ENCODE measurements at places on chromosomes 13 and 19. TPM values are rescaled to one million over a fixed set of nuclear protein-coding genes. Genes with fewer than 3 reads are reported as not detected.

The PLPP2 gene
- 8.3 TPM for total RNA-seq

The PODNL1 gene
- not detected for total RNA-seq

The OR10H1 gene
- not detected for total RNA-seq

The GPR42 gene
- total RNA-seq = not detected

The PSG6 gene
- total RNA-seq = not detected

The CNN1 gene
- 0.46 TPM for total RNA-seq

The TINCR gene
- total RNA-seq = 0.10 TPM

The OR7C1 gene
- total RNA-seq = not detected

The DIS3 gene
- 42.5 TPM for total RNA-seq

DNA sequence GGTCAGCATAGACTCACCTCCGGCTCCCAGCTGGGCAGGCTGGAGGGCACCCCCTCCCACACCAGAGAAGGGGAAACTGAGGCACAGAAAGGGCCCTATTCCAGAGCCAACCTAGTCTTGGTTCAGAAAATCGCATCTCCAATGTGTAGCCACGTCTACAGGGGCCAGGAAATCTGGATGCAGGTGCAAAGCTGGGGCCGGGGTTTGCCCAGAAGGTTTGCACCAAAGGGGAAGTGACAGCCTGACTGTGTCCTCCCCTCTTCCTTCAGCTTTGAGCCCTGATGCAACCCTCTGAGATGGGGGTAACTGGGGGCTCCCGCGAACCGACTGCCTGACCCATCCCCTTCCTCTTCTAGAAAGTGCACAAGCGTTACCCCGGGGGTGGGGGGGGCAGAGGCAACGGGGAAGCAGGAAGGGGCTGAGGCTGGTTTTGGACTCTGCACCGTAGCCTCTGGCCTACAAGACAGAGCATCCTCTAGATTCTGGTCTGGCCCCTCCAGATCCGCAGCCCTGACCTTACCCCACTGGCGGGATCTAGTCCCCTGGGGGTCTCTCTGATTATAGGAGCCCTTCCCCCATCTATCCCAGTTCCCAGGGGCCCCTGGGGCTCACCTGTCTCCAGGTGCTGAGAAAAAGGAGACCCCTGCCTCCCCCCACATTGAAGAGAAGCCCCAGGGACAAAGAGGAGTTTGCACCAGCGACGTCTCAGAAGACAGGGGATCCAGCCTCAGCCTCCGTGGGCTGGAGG lies 1.1 kb upstream of the ONECUT3 start:
- no peak for DNase-seq

DNA sequence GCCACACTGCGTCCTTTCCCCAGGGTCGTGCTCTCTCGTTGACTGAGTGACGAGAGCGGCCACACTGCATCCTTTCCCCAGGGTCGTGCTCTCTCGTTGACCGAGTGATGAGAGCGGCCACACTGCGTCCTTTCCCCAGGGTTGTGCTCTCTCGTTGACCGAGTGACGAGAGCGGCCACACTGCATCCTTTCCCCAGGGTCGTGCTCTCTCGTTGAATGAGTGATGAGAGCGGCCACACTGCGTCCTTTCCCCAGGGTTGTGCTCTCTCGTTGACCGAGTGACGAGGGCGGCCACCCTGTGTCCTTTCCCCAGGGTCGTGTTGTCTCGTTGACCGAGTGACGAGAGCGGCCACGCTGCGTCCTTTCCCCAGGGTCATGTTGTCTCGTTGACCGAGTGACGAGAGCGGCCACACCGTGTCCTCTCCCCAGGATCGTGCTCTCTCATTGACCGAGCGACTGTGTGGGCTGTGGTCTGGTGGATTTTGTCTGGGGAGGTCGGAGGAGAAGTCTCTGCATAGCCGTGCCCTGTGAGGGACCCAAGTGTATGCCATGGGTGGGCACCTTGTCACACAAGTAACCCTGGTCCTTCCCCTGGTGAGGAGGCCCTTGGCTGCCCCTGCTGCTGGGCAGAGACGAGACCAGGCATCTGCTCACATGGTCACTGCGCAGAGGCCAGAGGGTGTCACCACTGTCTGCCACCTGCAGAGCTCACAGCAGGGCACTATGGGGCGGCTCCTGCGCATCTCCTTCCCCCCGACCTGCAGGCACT lies 107.7 kb downstream of the KDM4B start:
- no peak for DNase-seq

DNA sequence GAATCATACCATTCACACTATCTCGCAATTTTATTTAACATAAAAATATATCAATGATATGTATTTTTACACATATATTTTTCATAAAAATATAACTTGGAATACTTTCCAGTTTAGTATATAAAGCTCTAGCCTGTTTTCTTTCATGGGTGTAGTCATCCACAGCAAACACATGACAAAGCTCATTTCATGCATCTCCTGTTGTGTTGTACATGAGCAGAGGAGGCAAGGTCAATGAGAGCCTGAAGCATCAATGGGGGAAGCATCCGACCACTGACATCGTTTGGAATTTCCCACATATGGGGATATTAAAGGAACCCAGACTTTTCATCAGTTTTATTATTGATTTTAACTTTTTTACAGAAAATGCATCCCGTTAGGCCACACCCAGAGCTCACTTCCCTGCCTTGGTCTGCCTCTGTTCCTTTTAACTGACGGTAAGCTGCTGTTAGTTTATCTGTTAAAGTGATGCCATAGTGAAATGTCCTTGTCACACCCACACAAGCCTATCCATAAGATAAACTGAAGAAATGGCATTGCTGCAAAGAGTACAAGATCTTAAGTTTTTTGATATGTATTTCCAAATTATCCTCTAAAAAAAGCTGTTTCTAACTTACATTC lies 44.0 kb downstream of the MIPEP start:
- DNase-seq = no peak

GRCh38 chr13:73275163-73275562 lies 216.4 kb downstream of the KLF5 start:
- no peak for DNase-seq

GRCh38 chr13:79171141-79172061 lies 234.7 kb downstream of the RBM26 start:
- DNase-seq = no peak

GRCh38 chr13:43988302-43988701 lies 108.6 kb downstream of the LACC1 start:
- no peak for DNase-seq

GRCh38 chr13:52599037-52599847 lies 43.0 kb upstream of the HNRNPA1L2 start:
- DNase-seq = peak; percentile 67

- no peak for DNase-seq
Observed at GRCh38 chr13:99695857-99696256, 194.6 kb downstream of the TM9SF2 start.

DNA sequence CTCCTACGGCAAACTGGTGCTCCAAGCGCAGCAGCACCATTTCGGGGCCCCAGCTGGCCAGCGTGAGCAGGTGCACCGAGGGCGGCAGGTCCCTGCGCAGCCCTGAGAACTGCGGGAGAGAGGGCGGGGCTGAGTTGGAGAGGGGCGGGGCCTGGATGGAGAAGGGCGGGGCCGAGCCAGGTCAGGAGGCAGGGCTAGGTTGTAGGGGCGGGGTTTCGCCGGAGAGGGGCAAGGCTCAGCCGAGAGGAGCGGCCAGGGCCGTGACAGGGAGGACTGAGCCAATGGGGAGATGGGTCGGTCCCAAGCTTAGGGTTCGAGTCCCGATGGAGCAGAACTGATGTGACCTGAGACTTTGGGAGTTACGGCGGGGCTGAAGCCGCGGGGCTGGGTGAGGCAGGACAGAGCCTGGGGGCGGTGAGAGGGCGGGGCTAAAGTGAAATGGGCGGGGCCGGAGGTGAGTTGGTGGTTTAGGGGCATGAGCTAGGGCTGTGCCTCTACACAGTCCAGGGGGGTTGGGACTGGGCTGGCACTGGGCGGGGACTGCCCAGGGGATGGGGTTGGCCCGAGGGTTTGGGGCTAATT lies 19.0 kb downstream of the MAN2B1 start:
- no peak for DNase-seq
